ENCODE measurements at places on chromosomes 3 and 15.

DNA sequence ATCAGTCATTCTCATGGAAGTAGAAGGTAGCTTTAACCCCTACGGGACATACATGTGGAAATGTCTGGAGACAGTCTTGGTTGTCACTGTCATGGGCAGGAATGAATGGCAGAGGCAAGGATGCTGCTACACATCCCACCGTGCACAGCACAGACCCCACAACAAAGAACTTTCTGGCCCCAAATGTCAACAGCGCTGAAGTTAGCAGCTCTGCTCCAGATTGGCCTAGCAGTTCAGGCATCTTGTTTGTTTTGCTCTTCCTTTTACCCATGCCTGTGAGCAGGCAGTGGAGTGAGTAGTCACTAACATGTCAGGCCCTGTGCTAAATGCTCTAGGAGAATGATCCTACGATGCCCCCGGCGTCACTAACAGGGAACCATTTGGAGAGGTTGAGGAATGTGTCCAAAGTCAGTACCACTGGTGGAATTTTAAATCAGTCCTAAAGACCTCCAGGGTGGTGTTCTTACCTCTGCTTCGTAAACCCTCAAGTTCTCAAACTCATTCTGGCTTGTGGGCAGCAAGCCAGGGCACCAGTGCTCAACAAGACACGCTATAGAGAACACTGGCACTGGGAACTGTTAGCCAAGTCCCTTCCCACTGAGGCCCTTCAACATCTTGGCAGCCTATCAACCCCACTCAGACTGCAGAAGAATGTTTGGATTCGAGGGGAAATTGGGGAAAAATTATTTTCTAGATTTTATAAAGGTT is 142.2 kb downstream of the FOXP1 start:
- DNase-seq, result no peak

GRCh38 chr3:87201727-87202126 is 25.4 kb upstream of the CHMP2B start:
- no peak for DNase-seq

DNA sequence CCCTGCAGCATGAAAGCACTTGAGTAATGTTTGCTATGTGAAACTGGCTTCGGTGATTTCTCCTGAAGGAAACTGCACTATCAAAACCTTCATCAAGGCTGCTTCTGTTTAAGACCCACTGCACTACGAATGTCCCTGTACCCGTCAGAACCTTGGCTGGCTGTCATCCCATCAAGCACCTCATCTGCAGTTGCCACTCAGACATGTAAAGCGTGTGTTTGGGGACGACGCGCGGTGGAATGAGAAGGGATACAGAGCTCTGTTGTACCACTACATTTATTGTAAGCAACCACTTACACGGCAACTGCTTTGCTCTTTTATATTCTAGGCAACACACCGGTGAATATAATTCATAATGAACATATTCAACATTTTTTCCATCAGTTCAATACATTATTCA is 147.6 kb downstream of the TIGIT start:
- DNase-seq, result no peak

DNA sequence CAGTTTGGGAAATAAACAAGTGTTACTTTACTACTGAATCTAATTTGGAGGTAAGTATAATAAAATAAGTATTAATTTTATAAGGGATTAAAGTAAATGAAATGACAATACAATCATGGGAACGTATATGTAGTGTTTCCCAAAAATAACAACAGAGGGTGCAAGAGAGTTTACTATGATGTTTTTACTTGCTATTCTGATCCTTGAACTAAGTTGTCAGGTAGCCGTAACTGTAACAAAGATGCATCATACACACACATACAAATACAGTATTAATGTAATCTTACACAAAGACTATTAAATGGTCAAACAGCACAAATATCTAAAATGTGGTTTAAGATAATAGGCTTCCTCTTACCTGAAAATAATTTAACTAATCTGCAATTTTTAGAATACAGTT is 311.4 kb downstream of the TBC1D5 start:
- DNase-seq, result peak; percentile 19
